ENCODE measurements at places on chromosomes 5 and 9. TPM values are rescaled to one million over a fixed set of nuclear protein-coding genes. Genes with fewer than 3 reads are reported as not detected.

THBS4 gene
- total RNA-seq = 0.25 TPM

SPACA9 gene
- 1.3 TPM for total RNA-seq

PAX5 gene
- 0.53 TPM for total RNA-seq

NOL8 gene
- 58.4 TPM for total RNA-seq

MYO10 gene
- total RNA-seq = 0.24 TPM

PCDHB2 gene
- 0.05 TPM for total RNA-seq

IGIP gene
- total RNA-seq = 5.8 TPM

PCDHGA3 gene
- not detected for total RNA-seq

GNG10 gene
- total RNA-seq = 27.9 TPM

STPG3 gene
- total RNA-seq = not detected

NR2F1 gene
- total RNA-seq = not detected

HAVCR2 gene
- total RNA-seq = 53.7 TPM

ITK gene
- 324 TPM for total RNA-seq

KCNIP1 gene
- not detected for total RNA-seq

SH3TC2 gene
- total RNA-seq = not detected

UGCG gene
- total RNA-seq = 28.7 TPM

SLC27A4 gene
- total RNA-seq = 11.5 TPM

PCDHGB3 gene
- 0.14 TPM for total RNA-seq

FOXD4L6 gene
- total RNA-seq = 0.10 TPM

EPB41L4B gene
- not detected for total RNA-seq

C9orf50 gene
- total RNA-seq = not detected

OTP gene
- not detected for total RNA-seq

TAF11L10 gene
- not detected for total RNA-seq

SMIM27 gene
- total RNA-seq = 24.7 TPM

SERF1B gene
- total RNA-seq = 23.1 TPM

CORO2A gene
- total RNA-seq = 8.0 TPM

ADAMTS6 gene
- total RNA-seq = 2.2 TPM

OR2V2 gene
- total RNA-seq = not detected

SEC24A gene
- total RNA-seq = 20.2 TPM

SUB1 gene
- total RNA-seq = 391 TPM

TSSK1B gene
- not detected for total RNA-seq

GLRX gene
- 66.6 TPM for total RNA-seq

NTRK2 gene
- total RNA-seq = 0.31 TPM

TMEM215 gene
- not detected for total RNA-seq

DEPDC1B gene
- total RNA-seq = 32.4 TPM

GMCL2 gene
- not detected for total RNA-seq

SLCO6A1 gene
- total RNA-seq = not detected

LRRC70 gene
- total RNA-seq = 0.88 TPM

FOXB2 gene
- total RNA-seq = not detected

NDFIP1 gene
- 80.4 TPM for total RNA-seq

ADGRD2 gene
- total RNA-seq = not detected

SPINK7 gene
- total RNA-seq = not detected

CNTNAP3 gene
- total RNA-seq = not detected

FAM151B gene
- total RNA-seq = 0.23 TPM

LURAP1L gene
- not detected for total RNA-seq

S100Z gene
- total RNA-seq = 3.2 TPM

SV2C gene
- total RNA-seq = 0.02 TPM

PCAT7 gene
- not detected for total RNA-seq

PLAC8L1 gene
- total RNA-seq = 0.39 TPM

RNF183 gene
- total RNA-seq = not detected

SMIM33 gene
- total RNA-seq = 2.3 TPM

TNFSF15 gene
- 2.2 TPM for total RNA-seq

CLIC3 gene
- total RNA-seq = 4.5 TPM

RGS7BP gene
- total RNA-seq = not detected
